Stimulated activated naive CD4-positive, alpha-beta T cell treated with Interleukin-2 at 50 U/mL for 16 hours (primary cell): ENCODE measurements at places on chromosomes 2 and 18.

GRCh38 chr2:196205011-196205766, 33.8 kb upstream of the STK17B start:
- no peak for DNase-seq

DNA sequence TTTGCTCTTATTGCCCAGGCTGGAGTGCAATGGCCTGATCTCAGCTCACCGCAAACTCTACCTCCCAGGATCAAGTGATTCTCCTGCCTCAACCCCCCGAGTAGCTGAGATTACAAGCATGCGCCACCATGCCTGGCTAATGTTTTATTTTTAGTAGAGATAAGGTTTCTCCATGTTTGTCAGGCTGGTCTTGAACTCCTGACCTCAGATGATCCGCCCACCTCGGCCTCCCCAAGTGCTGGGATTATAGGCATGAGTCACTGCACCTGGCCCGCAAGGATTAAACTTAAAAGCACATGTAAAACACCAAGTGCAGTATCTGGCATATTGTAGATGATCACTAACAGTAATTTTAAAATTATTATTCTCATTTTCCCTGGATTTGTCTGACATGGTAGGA, 72.9 kb downstream of the C1QL2 start:
- no peak for DNase-seq

GRCh38 chr2:170408461-170409163, 230.7 kb downstream of the MYO3B start:
- no peak for DNase-seq

DNA sequence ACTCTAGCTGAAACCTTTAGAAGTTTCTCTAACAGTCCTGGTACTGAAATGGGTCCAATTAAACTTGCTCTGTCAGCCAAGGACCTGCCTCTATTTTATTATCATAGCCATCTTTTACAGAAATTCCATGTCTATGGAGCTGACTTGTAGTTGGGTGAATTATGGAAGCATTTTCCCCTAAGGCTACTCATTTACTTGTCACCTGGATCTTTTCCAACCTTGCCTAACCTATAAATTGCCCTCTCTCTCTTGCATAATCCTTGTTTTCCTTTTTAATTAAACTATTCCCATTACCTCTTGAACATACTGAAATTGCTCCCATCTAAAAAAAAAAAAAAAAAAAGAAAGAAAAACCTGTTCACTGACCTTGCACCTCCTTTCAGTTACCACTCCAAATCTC, 74.6 kb upstream of the DOK6 start:
- no peak for DNase-seq

DNA sequence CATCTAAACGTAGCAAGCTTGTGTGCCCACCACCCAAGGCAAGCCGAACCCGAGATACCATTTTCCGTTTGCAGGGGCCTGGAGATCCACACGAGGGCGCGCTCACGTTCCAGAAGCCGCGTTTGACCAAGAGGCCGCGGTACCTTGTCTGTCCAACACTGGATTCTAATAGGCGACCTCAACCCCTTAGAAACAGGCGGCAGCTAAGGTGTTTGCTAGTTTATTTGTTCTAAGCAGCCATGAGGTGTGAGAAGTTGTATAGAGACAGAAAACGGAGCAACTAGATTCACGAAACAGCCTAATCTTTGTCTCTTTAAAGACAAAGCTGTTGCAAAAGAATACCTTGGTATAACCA, 4.2 kb downstream of the HOXD11 start:
- no peak for DNase-seq

GRCh38 chr2:127193967-127194280, 26.2 kb downstream of the CYP27C1 start:
- DNase-seq = no peak

GRCh38 chr2:61911510-61911909, 6.0 kb downstream of the COMMD1 start:
- DNase-seq = no peak

GRCh38 chr2:236795169-236795860, 225.7 kb downstream of the ACKR3 start:
- DNase-seq = no peak
